ENCODE measurements at places on chromosomes 6 and 20. TPM values are rescaled to one million over a fixed set of nuclear protein-coding genes. Genes with fewer than 3 reads are reported as not detected.

MAS1 gene
- total RNA-seq, result not detected

DNA sequence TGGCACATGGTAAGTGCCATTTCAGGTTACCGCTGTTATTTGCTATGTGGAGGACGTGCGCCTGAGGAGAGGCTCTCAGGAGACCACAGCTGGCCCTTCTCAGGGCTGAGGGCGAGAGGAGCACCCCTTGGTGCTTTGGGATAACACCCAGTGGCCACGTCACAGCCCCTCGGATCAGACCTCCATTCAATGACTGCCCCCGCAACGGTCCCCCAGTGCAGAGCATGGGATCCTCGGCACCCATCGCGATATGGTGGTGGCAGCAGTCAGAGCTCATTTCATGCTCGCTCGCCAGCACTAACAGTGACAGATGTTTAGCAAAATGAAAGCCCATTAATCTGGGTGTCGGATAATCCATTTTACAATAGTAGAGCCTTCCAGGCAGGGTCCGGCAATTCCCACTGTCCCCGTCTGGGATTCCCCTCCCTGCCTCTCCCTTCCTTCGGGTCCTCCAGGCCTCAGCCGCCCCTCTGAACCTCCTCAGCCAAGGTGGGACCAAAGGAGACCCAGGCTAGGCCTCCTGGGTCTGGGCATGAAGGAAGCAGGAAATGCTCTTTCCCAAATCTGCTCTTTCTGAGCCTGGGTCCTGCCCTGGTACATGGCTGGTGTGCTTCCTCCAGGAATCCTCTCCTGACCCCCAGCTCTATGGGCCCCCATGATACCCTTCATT, 117.1 kb downstream of the GRM4 start:
- DNase-seq, result no peak

DNA sequence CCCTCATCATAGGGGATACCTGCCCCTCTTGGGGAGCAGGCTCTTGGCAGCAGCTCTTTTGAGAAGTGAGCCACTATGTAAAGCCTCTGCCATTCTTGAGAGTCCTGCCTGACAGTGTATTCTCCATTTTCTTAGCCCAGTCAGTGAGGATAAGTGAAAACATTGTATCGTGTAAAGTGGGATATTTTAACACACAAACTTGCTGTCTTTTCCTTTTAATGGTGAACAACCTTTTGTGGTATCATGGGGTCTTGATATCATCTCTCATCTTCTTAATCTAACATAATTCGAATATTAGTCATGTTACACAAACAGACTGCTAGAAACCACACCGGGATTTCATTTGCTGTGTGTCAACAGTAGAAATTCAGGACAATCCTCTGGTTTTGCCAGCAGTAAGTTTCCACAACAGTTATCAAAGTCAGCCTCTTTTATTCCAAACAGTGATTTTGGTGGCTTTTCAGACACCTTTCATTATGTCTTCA, 136.2 kb downstream of the HIVEP1 start:
- no peak for DNase-seq

DNA sequence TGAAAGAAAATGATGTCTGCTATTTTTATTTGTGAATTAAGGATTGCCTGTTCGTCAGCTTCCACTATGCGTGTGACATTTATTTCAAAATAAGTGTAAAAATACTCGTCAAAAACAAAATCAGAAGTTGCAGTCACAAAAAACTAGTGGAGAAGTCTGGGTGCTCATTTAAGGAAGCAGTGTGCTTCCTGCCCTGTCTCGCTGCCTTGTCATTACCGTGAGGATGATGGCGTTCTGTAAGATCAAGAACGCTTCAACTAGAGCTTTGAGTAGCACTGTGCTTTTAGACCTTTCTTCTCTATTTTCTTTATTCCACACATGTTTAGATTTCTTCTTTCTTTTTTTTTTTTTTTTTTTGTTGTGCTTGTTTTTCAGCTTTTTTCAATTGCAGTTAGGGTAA, 186.9 kb downstream of the TBC1D7 start:
- DNase-seq, result no peak

DST gene
- total RNA-seq, result 190 TPM

DEFB132 gene
- 1.5 TPM for total RNA-seq

RAB44 gene
- 0.35 TPM for total RNA-seq

All from mesenteric fat pad (tissue), 1 donor.